EH (cell line): ENCODE measurements at places on chromosomes 4 and X.

DNA sequence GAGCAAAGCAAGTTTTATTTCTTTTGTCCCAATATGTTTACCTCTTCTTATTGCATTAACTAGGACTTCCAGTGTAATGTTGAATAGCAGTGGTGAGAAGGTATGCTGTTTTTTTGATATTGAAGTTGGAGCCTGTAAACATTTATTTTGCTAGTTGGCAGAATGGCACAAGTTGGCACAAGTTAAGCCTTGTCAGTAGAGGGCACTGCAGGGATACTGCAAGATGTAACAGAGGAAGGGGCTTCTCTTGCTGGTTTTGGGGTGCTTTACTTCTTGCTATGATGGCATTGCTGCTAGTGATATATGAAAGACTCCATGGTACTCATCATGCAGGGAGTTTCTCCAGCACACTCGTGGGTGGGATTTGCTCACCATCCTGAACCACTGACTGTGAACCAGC is 327.3 kb upstream of the ARX start:
- no peak for DNase-seq

DNA sequence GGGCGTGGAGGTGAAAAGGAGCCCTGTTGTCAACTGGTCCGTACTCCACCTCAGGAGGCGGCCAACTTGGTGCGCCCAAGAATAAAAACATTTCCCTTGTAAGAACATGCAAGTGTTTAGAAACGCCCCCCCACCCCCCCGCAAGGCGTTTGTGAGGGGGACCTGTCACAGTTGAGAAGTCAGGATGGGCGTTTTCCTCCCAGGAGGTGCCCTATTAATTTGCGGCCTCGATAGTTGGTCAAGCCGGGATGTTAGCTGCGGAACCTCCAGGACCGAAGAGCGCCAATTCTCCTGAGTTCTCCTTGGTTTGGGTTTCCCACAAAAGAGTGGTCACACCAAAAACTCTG is 651 bp upstream of the SAP30 start:
- DNase-seq = no peak

- DNase-seq = no peak
Measured at GRCh38 chr4:68383115-68383514, 33.2 kb upstream of the YTHDC1 start.

- DNase-seq = peak; percentile 5
Measured at GRCh38 chr4:4506961-4507360, 34.9 kb downstream of the STX18 start.

DNA sequence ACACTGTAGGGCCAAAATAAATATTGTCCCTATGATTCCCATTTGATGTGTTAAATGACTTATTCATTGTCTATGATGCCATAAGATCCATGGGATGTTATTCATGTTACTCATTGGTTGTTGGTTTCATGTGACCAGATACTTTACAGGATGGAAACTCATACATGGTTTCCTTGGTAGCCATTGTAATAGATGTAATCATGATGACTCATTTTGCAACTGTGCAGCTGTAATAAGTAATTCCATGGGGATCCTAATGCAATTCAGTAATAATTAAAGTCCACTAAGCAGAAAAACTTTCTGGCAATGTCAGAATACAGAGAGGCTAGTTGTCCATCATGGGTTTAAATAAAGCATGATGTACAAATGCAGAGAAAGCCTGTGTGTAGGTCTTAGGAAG is 389.7 kb upstream of the NR3C2 start:
- peak; percentile 67 for DNase-seq

DNA sequence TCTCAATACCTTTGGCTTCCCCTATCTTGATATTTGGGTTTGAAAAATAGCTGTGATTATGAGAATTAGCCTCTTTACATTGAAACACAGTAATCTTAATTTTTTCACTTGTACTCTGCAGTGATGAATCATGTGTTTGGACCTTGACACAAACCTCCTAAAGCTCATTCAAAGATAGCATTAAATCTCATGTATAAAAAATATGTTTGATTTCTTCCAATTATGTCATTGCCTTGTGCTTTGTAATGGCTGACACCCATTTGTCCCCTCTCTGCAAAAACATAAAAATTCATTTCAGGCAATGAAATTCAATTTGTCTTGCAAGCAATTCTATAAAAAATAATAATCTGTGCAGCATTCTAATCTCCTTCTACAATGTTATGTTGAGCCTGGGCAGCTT is 422.4 kb upstream of the BOD1L1 start:
- peak; percentile 9 for DNase-seq

GRCh38 chr4:40322811-40323210 is 12.3 kb upstream of the CHRNA9 start:
- peak; percentile 71 for DNase-seq

DNA sequence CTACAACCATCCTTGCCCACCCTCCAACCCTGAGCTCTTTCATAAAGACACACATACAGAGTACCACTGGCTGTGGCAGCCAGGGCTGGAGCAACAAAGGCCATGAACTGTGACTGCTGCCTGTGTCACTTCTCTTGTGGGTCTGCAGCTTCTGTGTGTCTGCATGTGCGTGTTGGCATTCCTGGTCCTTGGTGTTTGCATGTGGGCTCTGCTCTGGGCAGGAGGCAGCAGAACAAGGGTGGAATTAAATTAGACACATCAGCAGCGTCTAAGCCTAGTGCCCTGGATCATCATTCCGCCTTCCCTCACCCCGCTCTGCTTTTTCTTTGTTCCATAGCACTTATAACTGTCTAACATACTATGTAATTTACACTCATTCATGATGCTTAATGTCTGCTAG is 157.7 kb downstream of the MGST2 start:
- no peak for DNase-seq

DNA sequence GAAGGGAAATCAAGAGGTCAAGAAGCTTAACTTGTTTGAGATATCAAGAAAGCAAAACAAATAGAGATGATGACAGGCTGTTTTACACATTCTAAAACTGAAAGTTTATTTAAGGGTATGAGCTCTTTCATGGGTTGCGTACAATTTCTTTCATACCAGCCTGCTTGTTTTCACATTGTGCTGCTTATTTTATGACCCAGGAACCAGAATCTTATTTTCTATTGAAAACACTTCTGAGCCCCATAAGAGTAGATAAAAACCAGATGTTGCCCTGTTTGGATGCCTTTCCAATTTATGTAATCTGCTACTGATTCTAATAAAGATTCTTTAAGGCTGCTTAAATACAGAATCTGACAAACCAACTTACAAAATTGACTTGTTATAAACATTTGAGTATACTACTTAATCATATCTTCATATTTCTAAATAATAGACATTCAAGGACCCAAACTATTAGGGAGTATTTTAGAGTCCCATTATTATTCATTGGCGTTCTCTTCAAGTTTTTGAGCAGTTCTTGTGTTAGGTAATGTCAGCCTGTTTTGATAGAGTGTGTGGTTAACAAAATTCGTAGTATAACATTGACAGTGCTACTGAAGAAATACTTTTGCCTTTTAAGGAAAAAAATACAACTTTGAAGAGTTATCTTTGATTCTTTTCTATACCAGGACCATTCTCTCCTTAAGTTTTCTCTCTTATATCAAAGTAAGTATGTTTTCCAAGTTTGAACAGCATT is 74.4 kb downstream of the PDLIM5 start:
- peak; percentile 85 for DNase-seq

DNA sequence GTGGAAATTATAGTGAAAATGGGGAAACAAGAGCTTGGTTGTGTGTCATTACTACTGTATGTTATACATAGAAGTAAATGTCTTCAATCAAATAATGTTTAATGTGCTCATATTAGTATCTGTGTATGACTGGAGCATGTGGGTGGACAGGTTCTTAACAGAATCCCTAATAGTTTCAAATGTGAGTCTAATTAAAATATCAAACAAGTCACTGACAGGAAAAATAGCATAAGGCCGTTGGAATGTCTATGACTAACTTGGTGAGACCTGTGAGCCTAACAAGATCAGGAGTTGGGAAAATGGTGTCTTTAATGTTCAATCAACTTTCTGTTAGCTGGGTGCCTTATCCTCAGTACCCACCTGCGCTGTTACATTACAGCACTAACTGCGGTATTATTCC is 6.2 kb upstream of the CXCL3 start:
- peak; percentile 69 for DNase-seq

GRCh38 chrX:77875372-77875771 is 19.9 kb downstream of the MAGT1 start:
- DNase-seq = no peak

- DNase-seq = peak; percentile 65
Measured at GRCh38 chr4:21845663-21846062, 102.9 kb downstream of the KCNIP4 start.

DNA sequence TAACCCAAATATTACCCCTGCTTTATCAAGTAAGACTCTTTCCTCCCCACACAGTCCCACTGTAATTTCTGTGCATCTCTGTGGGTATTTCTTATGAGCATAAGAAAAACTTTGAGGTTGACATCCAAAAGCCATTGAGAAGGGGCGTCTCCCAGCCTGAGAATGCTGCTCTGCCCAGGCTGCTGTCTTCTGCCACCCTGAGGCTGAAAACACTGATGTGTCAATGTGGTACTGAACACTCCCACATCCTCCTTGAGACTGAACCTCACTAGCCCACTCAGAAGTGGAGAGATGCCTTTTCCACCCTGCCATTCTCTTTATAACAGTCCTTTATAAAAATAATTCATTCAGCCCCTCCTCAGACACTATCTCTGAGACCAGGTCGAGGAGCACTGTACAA is 120.8 kb downstream of the SMIM20 start:
- no peak for DNase-seq

DNA sequence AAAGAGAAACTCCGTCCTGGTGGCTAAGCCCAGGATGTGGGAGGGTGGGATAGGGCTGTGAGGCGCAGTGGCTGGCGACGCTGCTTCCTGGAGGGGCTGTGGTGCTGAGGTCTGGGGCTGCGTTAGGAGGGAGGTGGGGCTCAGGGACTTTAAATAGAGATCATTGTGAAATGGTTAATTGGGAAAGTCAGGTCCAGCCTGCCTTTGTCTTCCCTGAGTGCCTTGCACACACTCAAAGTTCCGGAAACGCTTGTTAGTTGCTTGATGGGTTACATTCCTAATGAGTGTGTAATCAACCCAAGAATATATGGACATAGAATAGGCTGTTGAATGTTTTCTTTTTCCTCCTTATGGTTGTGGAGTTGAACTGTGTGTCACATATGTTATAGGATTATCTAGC is 55.7 kb upstream of the CLDN34 start:
- peak; percentile 74 for DNase-seq
